ENCODE measurements at places on chromosomes 5 and 9.

GRCh38 chr5:113190347-113190746 is 213.7 kb downstream of the DCP2 start:
- no peak for DNase-seq

DNA sequence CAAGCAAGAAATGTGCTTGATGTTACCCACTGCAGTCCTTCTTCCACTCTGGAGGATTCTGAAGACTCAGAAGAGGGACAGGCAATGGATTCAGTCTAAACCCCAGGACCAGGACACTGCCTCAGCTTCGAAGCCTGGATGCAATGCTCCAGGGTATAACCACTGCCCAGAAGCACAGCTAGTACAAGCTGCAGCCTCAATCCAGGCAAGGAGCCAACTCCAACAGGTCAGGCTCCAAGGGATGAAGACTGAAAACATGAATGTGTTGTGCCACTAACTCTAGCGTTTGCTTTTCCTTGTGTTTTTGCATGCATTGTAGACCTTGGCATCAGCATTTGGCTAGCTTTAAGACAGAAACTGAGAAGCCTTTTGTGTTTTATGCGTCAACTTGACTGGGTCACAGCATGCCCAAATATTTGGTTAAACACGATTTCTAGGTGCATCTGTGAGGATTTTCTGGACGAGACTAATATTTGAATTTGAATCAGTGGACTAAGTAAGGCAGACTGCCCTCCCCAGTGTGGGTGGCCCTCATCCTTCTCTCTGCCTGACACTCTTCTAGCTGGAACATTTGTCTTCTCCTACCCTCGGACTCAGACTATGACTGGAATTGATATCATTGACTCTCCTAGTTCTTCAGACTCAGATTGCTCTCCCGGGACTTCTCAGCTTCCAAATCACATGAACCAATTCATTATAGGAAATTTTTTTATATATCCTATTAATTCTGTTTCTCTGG is 20.5 kb upstream of the GPX3 start:
- DNase-seq: no peak

DNA sequence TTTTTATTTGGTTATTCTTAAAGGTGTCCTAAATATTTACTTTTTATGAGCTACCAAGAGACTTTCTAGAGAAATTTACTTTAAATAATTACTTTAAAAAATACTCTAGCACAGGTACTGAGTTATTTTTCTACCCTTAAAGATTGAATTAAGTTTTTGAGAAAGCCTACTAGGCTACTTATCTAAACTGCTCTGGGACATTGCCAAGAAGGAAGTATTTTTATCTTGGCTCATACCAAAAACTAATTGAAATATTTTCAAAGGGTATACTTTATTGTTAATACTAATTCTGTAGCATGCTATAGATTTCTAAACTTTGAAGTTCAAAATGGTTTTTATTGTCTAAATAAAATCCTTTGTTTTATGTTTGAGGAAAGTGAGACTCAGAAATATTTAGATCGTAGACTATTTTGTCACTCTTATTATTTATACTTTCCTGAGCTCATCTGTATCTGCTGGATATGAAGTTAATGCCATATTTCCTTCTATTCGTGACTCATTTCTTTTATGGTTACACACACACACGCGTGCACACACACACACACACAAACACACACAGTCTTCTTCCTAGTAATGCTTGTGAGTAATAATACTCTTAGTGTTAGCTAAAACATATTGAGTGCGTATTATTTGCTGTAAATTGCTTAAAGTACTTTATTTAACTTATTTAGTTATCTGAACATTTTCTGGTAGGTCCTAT is 89.5 kb downstream of the MAN2A1 start:
- DNase-seq: no peak

DNA sequence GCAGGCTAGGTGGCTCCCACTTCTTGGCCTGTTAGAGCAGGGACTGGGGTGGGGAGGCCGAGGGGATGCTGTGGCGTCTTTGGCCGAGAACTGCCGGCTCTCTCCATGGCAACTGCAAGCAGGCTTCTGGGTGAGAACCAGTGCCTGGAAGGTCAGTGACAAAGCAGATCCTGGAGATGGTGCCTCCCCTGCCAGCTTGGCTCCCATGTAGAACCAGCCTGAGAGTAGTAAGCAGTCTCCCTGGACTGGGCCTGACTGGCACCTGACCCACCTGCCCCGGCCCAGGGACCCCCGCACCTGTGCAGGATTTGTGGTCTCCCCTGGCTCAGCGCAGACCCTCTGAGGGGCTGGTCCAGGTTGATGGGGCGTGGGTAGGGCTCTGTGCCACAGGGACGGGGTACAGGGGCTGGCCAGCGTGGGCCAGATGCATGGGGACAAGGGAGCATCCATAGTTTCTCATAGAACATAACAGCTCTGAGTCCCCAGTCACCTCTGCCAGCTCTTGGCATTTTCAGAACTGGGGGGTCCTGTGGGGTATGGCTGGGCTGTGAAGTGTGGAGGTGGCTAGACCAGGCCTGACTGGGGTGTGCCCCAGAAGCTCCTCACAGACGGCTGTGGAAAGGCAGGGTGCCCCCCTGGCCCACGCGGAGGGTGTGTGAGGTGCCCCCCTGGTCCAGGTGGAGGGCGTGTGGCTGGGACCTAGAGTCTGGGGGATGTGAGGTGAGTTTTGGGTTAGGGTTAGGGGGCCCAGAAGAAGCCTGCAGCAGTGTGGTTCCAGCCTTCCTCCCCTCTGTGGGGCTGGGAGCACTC is 22.2 kb downstream of the CACNA1B start:
- DNase-seq: no peak

GRCh38 chr9:76716085-76716672 is 48.1 kb upstream of the PCA3 start:
- DNase-seq: no peak

- no peak for DNase-seq
These were observed 147.1 kb downstream of the ENTREP1 start for GRCh38 chr9:69472101-69472620.

GRCh38 chr5:135441350-135441831 is 5.8 kb downstream of the DCANP1 start:
- DNase-seq: no peak

DNA sequence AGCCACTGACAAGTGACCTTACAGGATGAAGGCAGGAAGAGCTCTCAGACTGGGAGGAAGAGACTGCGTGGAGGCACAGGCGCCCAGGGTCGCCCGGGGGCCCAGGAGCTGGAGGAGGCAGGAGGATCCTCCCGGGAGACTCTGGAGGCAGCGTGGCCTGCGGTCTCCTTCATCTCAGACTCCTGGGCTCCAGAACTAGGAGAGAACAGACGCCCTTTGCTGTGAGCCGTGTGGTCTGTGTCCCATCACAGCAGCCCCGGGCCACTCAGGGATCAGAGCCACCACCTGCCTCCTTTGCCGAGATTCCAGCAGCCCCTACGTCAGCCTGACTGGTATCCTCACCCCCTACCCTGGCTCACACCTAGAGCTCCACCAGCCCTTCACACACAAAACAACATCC is 45.2 kb downstream of the SLC12A7 start:
- DNase-seq: no peak

All from stimulated activated CD4-positive, alpha-beta T cell treated with anti-CD3 and anti-CD28 coated beads, Interleukin-4, amount 100 ng/mL, for 48 hours (primary cell).